ENCODE measurements at places on chromosomes 16 and 17. TPM values are rescaled to one million over a fixed set of nuclear protein-coding genes. Genes with fewer than 3 reads are reported as not detected.

- no peak overlapping the region for H3K4me3 ChIP-seq
- no peak overlapping the region for H3K27ac ChIP-seq
- H3K36me3 ChIP-seq, result no peaks in the 10 kb centered on the region
These were observed 728.1 kb downstream of the KCNJ2 start for GRCh38 chr17:70897446-70897845.

Gene ERCC4
- 25.2 TPM for polyA plus RNA-seq

- H3K4me1 ChIP-seq, result no peaks in the 10 kb centered on the region
- H3K36me3 ChIP-seq, result peaks cover 3% of the 10 kb centered on the region
- no peak for DNase-seq
- no peak overlapping the region for H3K4me3 ChIP-seq
- H3K27me3 ChIP-seq, result peaks cover 4% of the 10 kb centered on the region
These were observed 300.6 kb downstream of the SOX9 start for GRCh38 chr17:72421128-72422092.

DNA sequence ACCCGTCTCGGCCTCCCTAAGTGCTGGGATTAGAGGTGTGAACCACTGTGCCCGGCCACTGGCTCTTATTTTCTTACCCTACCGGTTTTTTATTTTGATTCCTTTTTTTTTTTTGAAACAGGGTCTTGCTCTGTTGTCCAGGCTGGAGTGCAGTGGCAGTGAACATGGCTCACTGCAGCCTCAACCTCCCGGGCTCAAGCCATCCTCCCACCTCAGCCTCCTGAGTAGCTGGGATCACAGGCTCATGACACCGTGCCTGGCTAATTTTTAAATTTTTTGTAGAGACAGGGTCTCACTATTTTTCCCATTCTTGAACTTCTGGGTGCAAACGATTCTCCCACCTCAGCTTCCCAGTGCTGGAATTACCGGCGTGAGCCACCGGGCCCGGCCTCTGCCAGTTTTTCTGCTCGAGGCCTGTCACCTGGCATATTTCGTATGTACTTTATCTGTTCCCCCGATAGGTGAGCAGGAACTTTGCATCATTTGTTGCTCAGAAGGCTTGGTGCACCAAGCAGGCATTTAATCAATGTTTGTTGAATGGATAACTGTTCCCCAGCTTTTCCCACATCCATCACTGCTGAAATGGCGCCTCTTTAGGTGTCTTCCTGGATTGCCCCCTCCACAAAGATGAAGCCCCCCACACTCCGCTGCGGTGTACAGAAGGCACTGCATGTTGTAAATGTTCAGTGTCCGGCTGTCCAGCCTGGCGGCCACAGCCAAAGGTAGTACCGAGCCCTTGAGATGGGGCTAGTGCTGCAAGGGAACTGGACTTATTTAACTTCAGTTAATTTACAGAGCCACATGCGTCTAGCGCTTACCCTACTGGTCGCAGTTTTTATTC is 858 bp upstream of the TELO2 start:
- H3K27me3 ChIP-seq, result peaks cover 2% of the 10 kb centered on the region
- H3K4me3 ChIP-seq, result peak overlapping the region; percentile 89

Gene OVCA2
- 90.6 TPM for polyA plus RNA-seq
